Gastrocnemius medialis (tissue), 4 donors: ENCODE measurements at places on chromosomes 11 and 22. TPM values are rescaled to one million over a fixed set of nuclear protein-coding genes. Genes with fewer than 3 reads are reported as not detected.

- DNase-seq, result no peak
- H3K27ac ChIP-seq, result no peak overlapping the region
Measured at GRCh38 chr11:108534274-108534882, 36.2 kb upstream of the POGLUT3 start.

Gene DCDC1
- not detected for total RNA-seq

GRCh38 chr22:42887523-42888507, 30.7 kb upstream of the ARFGAP3 start:
- no peaks in the 10 kb centered on the region for H3K27me3 ChIP-seq
- H3K4me1 ChIP-seq, result peaks cover 20% of the 10 kb centered on the region
- H3K27ac ChIP-seq, result no peak overlapping the region

Gene MAP6
- not detected for total RNA-seq

Gene GGT5
- 25.1 TPM for total RNA-seq

GRCh38 chr11:111378861-111379601, at the start of gene POU2AF1:
Gene POU2AF1, minus strand, starts transcription at chr11:111379275. Its CDS starts 98 bp downstream, at chr11:111379177.
- no peaks in the 10 kb centered on the region for H3K4me1 ChIP-seq
- no peaks in the 10 kb centered on the region for H3K36me3 ChIP-seq
- no peaks in the 10 kb centered on the region for H3K27me3 ChIP-seq
- H3K4me3 ChIP-seq, result no peak within 1 kb of the TSS
- DNase-seq, result no peak

Gene TPH1
- 0.07 TPM for total RNA-seq

GRCh38 chr22:39686776-39687525, 116.4 kb downstream of the CACNA1I start:
- no peak for DNase-seq
- no peak overlapping the region for H3K4me3 ChIP-seq
- peaks cover 29% of the 10 kb centered on the region for H3K27me3 ChIP-seq
- no peaks in the 10 kb centered on the region for H3K36me3 ChIP-seq

Gene UBQLNL
- total RNA-seq, result not detected

Gene CFAP300
- not detected for total RNA-seq

GRCh38 chr11:68354148-68354872, 41.9 kb downstream of the LRP5 start:
- DNase-seq, result peak; percentile 57
- H3K4me1 ChIP-seq, result peaks cover 18% of the 10 kb centered on the region
- peak overlapping the region; percentile 52 for H3K27ac ChIP-seq
- H3K36me3 ChIP-seq, result no peaks in the 10 kb centered on the region

GRCh38 chr11:65489035-65489705, 9.7 kb upstream of the MALAT1 start:
- H3K27ac ChIP-seq, result peak overlapping the region; percentile 93
- H3K4me3 ChIP-seq, result no peak overlapping the region
- no peak for DNase-seq
- H3K4me1 ChIP-seq, result peaks cover 92% of the 10 kb centered on the region
- H3K36me3 ChIP-seq, result no peaks in the 10 kb centered on the region
- H3K27me3 ChIP-seq, result no peaks in the 10 kb centered on the region

GRCh38 chr11:75118577-75118976, 21.9 kb upstream of the OR2AT4 start:
- no peak for DNase-seq
- H3K4me3 ChIP-seq, result no peak overlapping the region
- no peak overlapping the region for H3K27ac ChIP-seq
- no peaks in the 10 kb centered on the region for H3K27me3 ChIP-seq
- no peaks in the 10 kb centered on the region for H3K4me1 ChIP-seq

Gene CD82
- total RNA-seq, result 13.6 TPM

Gene MRGPRX3
- total RNA-seq, result not detected

GRCh38 chr11:57932105-57932504, 91.6 kb upstream of the OR9Q1 start:
- no peaks in the 10 kb centered on the region for H3K27me3 ChIP-seq
- H3K36me3 ChIP-seq, result no peaks in the 10 kb centered on the region
- H3K27ac ChIP-seq, result no peak overlapping the region
- no peaks in the 10 kb centered on the region for H3K4me1 ChIP-seq
- no peak for DNase-seq

GRCh38 chr11:111330234-111330893, 32.0 kb downstream of the POU2AF3 start:
- no peak for DNase-seq
- no peaks in the 10 kb centered on the region for H3K36me3 ChIP-seq
- no peak overlapping the region for H3K27ac ChIP-seq
- H3K4me1 ChIP-seq, result peaks cover 25% of the 10 kb centered on the region
- H3K27me3 ChIP-seq, result no peaks in the 10 kb centered on the region

DNA sequence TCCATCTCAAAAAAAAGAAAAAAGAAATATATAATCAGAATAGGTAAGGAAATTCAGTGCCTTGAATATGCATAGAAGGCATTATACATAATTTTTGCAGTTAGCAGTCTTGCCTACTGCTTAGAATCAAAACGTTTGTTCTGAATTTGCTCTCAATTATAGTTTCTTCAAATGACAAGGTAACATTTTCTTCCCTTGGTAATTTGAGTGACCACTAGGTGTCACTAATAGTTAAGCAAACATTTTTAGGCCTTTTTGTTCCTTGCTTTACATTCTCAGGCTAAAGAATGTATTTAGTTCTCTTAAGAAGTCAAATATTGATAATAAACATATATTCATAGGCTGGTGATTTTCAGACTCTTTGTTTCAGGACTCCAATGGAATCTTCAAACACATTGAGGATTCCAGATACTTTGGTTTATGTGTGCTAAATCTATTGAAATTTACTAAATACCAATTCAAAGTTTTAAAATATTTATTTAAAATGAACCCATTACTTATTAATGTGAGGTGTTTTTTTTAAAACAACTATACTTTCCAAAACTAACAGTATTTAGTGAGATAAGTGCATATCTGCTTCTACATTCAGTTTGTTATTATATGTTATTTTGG, 55.0 kb upstream of the DEPDC7 start:
- DNase-seq, result no peak
- no peaks in the 10 kb centered on the region for H3K36me3 ChIP-seq
- H3K27ac ChIP-seq, result no peak overlapping the region
- no peak overlapping the region for H3K4me3 ChIP-seq
- no peaks in the 10 kb centered on the region for H3K27me3 ChIP-seq

Gene MRGPRX4
- total RNA-seq, result not detected

GRCh38 chr11:123063826-123064657, 2.1 kb upstream of the HSPA8 start:
- H3K4me1 ChIP-seq, result peaks cover 49% of the 10 kb centered on the region
- H3K36me3 ChIP-seq, result peaks cover 20% of the 10 kb centered on the region
- H3K27ac ChIP-seq, result peak overlapping the region; percentile 99
- no peaks in the 10 kb centered on the region for H3K27me3 ChIP-seq
- no peak for DNase-seq
- H3K4me3 ChIP-seq, result peak overlapping the region; percentile 88

DNA sequence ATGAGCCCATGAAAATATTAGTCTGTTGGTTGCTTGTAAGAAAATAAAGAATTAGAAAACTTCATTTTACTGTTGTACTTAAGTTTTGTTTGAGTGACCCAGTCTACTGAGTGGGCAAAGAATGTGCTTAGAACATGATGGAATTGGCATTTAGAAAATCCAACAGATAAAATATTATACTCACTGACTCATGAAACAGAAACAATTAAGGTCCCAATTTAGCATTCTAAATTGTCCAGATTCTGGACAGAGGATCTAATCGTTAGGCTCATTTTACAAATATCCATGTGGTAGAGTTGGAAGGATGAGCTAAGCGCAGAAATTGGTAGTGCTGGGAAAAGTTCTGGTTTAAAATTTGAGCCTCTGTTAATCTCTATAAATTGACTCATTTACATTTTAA, 45.4 kb downstream of the METTL15 start:
- no peaks in the 10 kb centered on the region for H3K27me3 ChIP-seq
- no peaks in the 10 kb centered on the region for H3K4me1 ChIP-seq
- peaks cover 6% of the 10 kb centered on the region for H3K36me3 ChIP-seq

DNA sequence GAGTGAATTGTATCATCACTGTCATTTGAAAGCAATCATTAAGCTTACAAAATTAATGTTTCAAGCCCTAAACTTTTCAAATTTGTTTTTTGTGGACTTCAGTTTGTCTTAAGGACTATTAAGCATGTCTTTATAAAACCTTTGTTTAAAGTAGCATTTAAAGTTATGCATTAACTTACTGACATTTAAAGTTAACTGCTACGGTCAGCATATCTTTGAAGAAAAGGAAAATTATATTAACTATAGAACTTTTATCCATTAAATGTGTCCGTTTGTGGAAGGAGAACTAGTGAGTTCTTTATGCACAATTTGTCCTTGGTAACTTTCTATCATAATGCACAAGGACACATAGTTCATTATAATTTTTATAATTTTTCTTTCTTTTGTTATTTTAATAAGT, 103.4 kb downstream of the FANCF start:
- H3K4me3 ChIP-seq, result no peak overlapping the region
- no peaks in the 10 kb centered on the region for H3K36me3 ChIP-seq
- DNase-seq, result no peak
- H3K27me3 ChIP-seq, result no peaks in the 10 kb centered on the region
- H3K27ac ChIP-seq, result no peak overlapping the region

DNA sequence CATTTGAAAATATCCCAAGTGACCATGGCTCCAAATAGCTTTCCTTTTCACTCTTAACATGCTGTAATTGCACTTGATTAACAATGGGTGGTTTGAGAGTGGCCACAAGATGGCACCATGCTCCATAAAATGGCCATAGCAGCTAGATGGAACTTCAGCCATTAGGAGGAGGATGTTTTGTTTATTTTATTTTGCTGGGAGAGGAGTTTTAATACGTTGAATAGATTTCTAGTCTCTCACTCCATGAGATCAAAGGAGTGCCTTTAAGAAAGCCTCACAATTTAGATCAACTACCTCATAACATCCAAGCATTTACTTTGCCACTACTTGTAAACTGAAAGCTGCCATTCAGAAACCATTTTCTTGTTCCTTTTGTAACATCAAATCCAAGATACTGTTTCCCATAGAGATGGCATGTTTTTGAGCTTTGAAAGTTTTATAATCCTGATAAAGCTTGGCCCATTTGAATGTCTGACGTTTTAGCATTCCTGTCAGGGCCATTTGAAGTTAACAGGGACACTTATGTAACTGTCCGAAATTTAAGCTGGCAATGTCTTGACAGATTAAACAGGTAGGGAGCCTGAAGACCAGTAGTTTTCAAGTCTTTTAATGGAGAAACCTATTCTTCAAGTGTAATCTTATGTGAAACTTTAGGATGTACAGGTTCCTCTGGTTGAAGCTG, 4.7 kb downstream of the FEN1 start:
- DNase-seq, result peak; percentile 74
- no peaks in the 10 kb centered on the region for H3K27me3 ChIP-seq
- H3K4me1 ChIP-seq, result peaks cover 15% of the 10 kb centered on the region
- H3K27ac ChIP-seq, result no peak overlapping the region

Gene NPAS4
- total RNA-seq, result not detected
